ENCODE measurements at places on chromosomes 6 and 20.

DNA sequence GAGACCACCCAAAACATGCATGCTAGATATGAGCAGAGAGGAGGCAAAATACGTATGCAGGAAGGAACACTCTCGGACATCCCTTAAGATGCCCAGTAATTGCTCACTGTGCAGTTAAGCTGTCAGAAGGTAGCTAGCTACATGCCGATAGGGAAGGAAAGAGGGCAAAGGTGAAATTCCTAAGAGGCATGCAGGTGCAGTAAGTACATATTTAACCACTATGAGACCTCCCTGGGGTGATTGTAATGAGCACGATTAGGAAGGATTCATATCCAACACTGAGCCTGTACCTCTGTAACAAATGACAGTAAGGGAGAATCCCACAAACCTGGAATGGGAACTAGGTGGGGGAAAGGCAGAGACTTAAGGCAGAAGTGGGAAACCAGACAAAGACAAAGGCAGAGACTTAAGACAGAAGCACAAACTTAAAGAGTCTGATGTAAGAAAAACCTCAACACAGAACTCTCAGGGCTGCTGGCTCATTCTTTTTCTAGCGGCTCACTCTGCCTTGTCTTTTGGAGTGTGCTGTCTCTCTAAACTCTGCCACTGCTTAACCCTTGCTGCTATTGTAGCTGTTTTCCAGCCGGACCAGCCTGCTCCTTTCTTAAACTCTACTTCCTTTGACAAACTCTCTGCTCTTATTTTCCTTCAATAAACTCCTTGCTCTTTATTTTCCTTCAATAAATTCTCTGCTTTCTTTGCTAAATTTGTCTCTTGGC lies 148.1 kb downstream of the UBE3D start:
- no peak for DNase-seq

DNA sequence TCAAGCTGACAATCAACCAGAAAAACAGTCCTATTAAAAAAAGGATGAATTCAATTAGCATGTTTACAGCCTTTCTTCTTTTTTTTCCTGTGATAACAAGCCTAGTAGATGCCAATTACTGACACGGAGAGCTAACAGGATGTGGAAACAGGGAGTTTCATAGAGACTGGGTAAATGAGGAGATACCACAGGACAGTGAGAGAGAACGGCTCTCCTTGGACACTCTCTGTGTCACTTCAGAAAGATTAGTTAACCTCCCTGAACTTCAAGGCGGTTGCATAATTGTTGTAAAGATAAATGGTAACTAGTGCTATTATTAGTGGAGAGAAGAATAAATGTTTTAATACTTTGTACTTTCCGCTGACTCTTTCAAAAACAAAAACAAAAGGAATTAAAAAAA lies 14.8 kb downstream of the SLC17A5 start:
- no peak for DNase-seq

- DNase-seq, result no peak
Measured at GRCh38 chr6:14361297-14361696, 243.7 kb downstream of the CD83 start.

DNA sequence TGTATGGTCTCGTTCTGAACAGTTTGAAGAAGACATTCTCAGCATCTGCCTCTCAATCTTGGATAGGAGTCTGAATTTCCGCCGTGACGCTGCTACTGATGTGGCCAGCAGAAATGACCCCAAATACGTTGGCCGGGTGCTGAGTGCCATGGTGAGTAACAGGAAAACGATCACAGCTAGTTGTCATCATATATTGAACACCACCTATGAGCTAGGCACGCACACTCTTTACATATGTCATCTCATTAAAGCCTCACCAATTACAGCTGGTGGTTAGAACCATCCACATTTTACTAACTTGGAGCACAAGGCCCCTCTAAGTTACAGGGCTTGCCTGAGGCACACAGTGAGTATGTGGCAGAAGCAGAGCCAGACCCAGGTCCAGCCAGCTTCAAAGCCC lies 17.1 kb downstream of the TGM3 start:
- DNase-seq, result no peak

DNA sequence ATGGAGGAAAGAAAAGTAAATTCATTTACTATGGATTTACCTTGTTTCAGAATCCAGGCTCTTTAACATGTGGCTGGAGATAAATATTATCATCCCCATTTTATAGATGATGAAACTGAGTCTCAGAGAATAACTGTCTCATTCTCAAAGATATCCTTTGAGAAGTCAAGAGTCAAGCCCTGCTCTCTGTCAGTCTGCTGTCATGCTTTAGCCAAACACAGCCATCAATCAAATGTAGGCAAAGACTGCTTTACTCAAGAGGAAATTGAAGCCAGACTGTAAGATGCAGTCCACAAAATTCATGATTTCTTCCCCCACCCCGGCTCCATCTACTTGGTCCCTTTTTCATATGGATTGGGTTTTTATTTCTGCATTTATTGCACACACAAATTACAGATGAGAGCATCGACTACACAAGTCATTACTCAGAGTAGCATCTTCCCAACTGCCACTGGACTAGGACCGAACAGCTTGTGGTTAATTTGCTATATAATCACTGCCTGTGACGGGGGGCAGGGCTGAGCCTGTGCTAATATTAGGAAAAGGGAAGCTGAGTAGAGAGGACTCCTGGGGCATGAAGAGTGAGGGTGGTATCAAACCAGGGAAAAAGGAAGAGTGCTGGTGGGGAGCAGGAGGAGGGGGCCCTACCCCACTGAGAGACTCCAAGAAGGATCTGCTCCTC lies 102.7 kb upstream of the TOP1 start:
- DNase-seq, result no peak

All from activated CD8-positive, alpha-beta memory T cell treated with anti-CD3 and anti-CD28 coated beads for 24 hours (primary cell).